ENCODE measurements at places on chromosomes 13 and 19.

GRCh38 chr13:91401920-91402319, 3.5 kb downstream of the GPC5 start:
- DNase-seq = no peak

DNA sequence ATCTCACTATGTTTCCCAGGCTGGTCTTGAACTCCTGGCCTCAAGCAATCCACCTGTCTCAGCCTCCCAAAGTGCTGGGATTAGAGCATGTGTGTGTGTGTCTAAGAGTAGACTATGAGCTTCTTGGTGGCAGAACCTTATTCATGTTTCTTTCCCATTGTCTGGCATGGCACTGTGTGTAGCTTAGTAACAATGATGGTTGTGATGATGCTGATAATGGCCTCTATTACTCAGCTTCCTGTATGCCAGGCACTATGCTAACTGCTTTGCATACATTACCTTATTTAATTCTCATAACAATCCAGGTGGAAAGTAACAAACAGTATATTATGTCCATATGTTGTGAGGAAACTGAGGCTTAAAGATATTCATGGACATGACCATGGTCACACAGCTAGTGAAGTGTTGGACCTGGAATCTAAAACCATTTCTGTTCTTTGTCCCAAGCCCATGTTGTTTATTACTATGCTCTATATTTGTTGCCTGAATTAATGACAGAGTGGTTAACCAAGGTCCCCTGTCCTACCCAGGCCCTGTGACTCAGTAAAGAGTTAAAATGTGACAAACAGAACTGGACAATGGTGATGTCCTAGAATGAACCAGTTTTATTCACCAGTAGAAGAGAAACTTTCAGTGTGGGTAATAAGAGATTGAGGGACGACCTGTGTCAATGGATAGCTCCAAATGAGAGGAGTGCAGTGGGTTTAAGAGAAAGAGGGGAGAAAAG, 109.6 kb downstream of the KLF5 start:
- no peak for DNase-seq

- DNase-seq = no peak
These were observed 71.4 kb downstream of the LRCH1 start for GRCh38 chr13:46624353-46624752.

DNA sequence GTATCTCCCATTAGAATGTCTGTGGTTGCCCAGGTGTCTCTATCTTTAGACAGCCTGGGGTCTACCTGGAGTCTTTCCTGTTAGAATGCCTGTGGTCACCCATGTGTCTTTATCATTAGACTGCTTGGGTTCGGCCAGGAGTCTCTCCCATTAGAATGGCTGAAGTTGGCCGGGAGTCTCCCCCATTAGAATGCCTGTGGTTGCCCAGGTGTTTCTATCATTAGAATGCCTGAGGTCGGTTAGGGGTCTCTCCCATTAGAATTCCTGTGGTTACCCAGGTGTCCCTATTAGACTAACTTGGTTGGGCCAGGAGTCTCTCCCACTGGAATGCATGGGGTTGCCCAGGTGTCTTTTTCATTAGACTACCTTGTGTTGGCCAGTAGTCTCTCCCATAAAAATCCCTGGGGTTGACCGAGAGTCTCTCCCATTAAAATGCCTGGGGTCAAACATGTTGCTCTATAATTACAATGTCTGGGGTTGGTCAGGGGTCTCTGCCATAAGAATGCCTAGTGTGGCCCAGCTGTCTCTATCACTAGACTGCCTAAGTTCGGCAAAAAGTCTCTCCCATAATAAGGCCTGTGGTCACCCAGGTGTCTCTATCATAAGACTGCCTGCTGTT, 1448.7 kb downstream of the UQCRFS1 start:
- DNase-seq = no peak

DNA sequence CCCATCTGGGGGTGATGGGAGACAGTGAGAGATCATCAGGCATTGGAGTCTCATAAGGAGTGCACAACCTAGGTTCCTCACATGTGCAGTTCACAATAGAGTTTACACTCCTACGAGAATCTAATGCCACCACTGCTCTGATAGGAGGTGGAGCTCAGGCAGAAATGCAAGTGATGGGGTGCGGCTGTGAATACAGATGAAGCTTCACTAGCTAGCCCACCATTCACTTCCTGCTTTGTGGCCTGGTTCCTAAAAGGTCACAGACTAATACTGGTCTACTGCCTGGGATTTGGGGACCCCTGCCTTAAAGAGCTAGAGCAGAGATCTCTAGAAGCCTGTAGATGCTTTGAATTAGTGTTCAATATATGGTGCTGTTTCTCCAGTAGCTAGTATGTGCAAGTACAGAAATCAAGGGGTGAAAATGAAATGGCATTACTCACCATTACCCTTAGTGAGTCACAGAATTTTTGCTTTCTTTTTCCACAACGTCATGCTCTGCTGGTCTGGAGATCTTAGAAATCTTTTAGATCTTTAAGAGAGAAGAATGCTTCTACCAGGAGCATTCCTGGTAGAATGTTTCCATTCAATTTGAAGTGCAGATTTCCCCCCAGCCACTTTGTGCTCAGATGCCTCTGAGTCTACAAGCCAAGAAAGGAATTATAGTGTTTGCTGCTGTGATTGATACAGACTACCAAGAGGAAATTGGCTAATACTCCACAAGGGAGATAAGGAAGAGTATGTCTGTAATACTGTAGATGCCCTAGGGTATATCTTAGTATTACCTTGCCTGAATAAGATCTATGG, 2301.2 kb downstream of the PCDH9 start:
- no peak for DNase-seq

DNA sequence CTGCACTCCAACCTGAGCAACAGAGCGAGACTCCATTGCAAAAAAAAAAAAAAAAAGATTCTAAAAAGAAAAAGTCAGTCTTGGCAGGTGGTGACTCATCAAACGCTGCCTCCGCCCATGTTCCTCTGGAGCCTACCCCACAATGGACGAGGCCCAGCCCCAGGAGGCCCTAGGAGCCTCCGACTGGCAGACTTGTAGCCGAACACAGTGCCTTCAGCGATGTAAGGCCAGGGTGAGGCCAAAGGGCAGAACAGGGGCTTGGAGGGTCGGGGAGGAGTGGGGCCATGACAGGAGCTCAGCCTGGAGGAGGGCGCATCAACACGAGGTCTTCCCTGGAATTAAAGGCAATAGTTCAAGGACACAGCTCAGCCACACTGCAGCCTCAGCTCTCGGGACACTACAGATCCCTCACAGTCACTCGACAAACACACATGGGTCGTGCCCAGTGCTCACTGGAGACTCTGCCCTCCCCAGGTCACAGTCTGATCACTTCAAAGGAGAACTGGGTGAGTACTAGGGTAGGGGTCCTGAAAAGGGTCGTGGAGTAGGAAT, 5.1 kb downstream of the USE1 start:
- DNase-seq = no peak

DNA sequence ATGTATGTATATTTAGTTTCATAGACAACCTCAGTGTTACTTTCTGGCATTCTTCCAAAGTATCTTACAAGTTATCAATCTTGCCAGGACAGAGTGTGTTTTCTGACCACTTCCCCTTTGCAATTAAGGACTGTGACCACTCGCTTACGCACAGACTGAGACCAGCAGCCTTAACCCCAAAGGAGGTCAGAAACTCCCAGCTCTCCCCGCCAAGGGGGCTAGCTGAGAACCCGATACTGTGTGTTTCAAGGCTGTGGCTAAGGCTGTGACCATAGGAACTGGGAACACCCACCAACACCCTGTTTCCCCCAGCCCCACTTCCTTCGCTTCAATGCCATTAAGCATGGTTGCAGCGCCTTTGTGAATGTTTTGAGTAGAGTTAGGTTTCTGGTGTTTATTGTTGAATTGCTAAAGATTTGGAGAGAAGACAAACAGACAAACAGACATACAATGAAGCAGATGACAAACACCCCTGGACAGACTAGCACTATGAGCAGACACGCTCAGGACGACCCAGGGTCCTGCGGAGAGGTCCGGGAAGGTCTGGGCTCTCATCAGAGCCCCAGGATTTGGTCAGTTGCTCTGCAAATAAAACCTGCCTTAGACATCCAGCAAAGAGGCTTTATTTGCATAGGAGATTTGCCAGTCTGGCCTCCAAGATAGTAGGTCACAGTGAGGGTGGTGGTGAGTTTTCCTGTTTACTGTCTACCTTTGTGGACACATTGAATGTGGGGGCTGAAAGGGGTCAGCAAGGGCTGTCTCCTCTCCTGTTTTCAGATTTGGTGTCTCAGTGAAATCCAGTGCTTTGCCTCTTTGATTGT, 25.0 kb upstream of the TNFSF11 start:
- DNase-seq = no peak

GRCh38 chr19:4049432-4049831, 17.3 kb downstream of the ZBTB7A start:
- no peak for DNase-seq

- DNase-seq = no peak
These were observed 65.6 kb downstream of the RAB20 start for GRCh38 chr13:110495881-110496280.
